ENCODE measurements at places on chromosomes 5 and 9. TPM values are rescaled to one million over a fixed set of nuclear protein-coding genes. Genes with fewer than 3 reads are reported as not detected.

Gene PKD2L2
- total RNA-seq = not detected

Gene MPDZ
- total RNA-seq = 47.5 TPM

Gene NINJ1
- 58.6 TPM for total RNA-seq

Gene APBA1
- total RNA-seq = 7.1 TPM

Gene MYORG
- total RNA-seq = 0.43 TPM

Gene GFI1B
- total RNA-seq = not detected

Gene MSX2
- 1.1 TPM for total RNA-seq

Gene GBGT1
- 7.8 TPM for total RNA-seq

Gene LIFR
- total RNA-seq = 49.4 TPM

Gene ZNF883
- total RNA-seq = 1.2 TPM

Gene LMAN2
- total RNA-seq = 488 TPM

Gene PCDHGA3
- total RNA-seq = 1.4 TPM

Gene PCDHB5
- 0.57 TPM for total RNA-seq

Gene NR5A1
- not detected for total RNA-seq

Gene ZNF454
- total RNA-seq = 2.1 TPM

Gene ARL14EPL
- total RNA-seq = 0.18 TPM

Gene PRR16
- 4.0 TPM for total RNA-seq

Gene OSMR
- 86.6 TPM for total RNA-seq

Gene CCDC69
- total RNA-seq = 13.2 TPM

Gene LRRC19
- not detected for total RNA-seq

Gene TIMD4
- total RNA-seq = not detected

Gene TICAM2
- total RNA-seq = 3.3 TPM

Gene TLX3
- not detected for total RNA-seq

Gene SOHLH1
- not detected for total RNA-seq

Gene KIF3A
- 7.1 TPM for total RNA-seq

Gene THOC3
- total RNA-seq = 15.5 TPM

Gene PCDHB11
- 0.18 TPM for total RNA-seq

Gene OR1Q1
- not detected for total RNA-seq

Gene PCBD2
- 3.7 TPM for total RNA-seq

Gene DCTN4
- 48.4 TPM for total RNA-seq

Gene AK1
- 40.0 TPM for total RNA-seq

Gene MEF2C
- total RNA-seq = 4.7 TPM

Gene TAF11L10
- not detected for total RNA-seq

Gene PCDHB9
- total RNA-seq = 0.09 TPM

Gene ANKDD1B
- total RNA-seq = 1.1 TPM

Gene GKAP1
- 1.3 TPM for total RNA-seq

Gene MAMDC2
- 3.0 TPM for total RNA-seq

Gene SLC1A1
- total RNA-seq = 36.4 TPM

Gene CCDC152
- 1.6 TPM for total RNA-seq

Gene PCDHA9
- total RNA-seq = 0.18 TPM

Gene LCP2
- total RNA-seq = not detected

Gene RBM22
- 15.2 TPM for total RNA-seq

Gene EQTN
- not detected for total RNA-seq

Gene PANK3
- total RNA-seq = 29.2 TPM

Gene PLAC8L1
- not detected for total RNA-seq

Gene SH3RF2
- total RNA-seq = 0.28 TPM

Gene ANKRD31
- total RNA-seq = 0.14 TPM

Gene UBTD2
- 19.0 TPM for total RNA-seq

Gene CDX1
- 0.09 TPM for total RNA-seq
